NCI-H2029 (cell line): ENCODE measurements at places on chromosomes 2 and 18.

DNA sequence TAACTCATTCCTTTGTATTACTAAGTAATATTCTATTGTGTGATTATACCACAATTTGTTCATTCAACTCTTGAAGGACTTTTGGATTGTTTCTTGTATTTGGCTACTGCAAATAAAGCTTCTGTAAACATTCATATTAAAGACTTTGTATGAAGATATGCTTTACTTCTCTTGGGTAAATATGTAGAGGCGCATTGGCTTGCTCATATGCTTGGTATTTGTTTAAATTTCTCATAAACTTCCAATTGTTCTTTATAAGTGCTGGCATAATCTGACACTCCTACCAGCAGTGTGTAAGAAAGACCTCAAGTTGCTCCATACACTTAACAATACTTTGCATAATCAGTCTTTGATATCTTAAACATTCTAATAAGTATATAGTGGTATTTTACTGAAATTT is 792.8 kb upstream of the LRRTM1 start:
- DNase-seq: no peak

- DNase-seq: peak; percentile 46
Observed at GRCh38 chr2:45993476-45993991, 303.7 kb upstream of the EPAS1 start.

GRCh38 chr18:3058328-3059191 is 45.6 kb upstream of the LPIN2 start:
- DNase-seq: no peak

- DNase-seq: no peak
Observed at GRCh38 chr2:104769096-104769495, 84.8 kb upstream of the POU3F3 start.

GRCh38 chr2:172244419-172245130 is 141.9 kb upstream of the DLX2 start:
- DNase-seq: no peak

GRCh38 chr2:31258351-31258750 is 24.4 kb downstream of the EHD3 start:
- DNase-seq: no peak

DNA sequence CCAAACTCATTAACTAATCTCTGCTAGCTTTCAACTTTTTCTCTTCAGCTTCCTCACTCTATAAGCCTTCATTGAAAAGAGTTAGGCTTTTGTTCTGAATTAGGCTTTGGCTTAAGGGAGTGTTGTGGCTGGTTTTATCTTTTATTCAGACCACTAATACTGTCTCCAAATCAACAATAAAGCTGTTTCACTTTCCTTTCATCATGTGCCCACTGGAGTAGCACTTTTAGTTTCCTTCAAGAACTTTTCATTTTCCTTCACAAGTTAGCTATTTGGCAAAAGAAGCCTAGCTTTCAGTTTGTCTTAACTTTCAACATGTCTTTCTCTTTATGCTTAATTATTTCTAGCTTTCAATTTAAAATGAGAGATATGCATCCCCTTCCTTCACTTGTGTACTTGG is 271.7 kb upstream of the FSIP2 start:
- DNase-seq: no peak

DNA sequence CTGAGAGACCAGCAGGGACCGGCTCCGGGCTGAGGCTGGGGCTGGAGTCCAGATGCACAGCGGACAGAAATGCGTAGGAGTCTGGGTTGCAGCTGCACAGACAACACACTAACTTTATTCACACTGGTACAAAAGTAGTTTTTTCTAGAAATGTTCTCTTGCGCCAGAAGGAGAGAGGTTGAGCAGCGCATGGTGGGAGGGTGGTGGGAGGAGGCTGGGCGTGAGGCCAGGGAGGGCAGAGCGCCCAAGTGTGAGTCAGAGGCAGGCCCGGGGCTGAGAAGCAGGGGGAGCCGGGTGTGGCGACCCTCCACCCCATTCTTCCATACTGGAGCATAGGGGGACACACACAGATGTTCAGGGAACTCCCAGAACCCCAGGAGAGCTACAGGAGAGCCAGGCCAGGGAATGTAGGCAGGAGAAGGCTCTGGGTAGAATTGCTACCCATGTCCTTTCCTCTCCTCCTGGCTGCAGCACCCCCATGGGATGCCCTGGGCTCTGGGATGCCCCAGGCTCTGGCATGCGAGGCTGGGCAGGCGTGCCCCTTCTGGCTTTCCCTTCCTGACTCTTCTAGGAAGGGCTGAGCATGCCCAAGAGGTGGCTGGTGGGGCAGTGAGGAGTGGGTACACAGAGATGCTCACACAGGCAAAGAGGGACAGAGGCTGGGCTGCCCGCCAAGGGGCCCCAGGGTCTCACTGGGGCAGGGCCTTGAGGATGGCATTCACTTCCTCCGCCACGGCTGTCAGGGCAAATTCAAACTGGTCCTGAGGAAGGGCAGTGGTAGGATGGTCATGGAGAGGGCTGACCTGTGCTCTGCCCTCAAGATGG is 10.6 kb downstream of the DNAJB2 start:
- DNase-seq: no peak

- no peak for DNase-seq
Observed at GRCh38 chr18:73004260-73004659, 136.5 kb upstream of the NETO1 start.

DNA sequence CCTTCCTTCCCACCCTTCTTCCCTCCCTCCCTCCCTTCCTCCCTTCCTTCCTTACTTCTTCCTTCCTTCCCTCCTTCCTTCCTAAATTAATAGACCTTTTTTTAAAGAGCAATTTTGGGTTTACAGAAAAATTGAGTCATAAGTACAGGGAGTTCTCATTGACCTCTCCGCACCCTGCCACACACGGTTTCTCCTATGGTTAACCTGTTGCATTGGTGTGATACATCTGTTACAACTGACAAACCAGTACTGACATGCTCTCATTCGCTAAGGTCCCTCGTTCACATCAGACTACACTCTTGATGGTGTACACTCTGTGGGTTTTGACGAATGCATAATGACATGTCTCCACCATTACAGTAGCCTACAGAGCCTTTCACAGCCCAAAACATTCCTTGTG is 11.6 kb upstream of the SDC1 start:
- no peak for DNase-seq

DNA sequence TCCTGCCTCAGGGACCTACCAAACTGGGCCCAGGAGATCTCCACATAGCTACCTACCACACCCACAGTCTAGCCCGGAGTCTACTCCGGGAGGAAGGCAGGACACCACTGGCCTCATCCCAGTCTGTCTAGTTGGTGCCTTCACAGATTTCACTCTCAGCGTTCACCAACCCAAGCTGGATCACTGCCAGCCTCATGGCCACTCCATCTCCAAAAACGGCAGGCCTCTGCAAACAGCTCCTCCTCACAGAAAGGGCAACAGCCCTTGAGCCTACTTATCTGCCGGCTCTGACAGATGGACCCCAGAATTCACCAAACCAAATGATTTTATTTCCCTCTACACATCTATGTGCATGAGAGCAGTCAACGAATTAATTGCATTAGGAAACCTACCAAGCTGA is 61.3 kb downstream of the NCKAP5 start:
- peak; percentile 15 for DNase-seq

DNA sequence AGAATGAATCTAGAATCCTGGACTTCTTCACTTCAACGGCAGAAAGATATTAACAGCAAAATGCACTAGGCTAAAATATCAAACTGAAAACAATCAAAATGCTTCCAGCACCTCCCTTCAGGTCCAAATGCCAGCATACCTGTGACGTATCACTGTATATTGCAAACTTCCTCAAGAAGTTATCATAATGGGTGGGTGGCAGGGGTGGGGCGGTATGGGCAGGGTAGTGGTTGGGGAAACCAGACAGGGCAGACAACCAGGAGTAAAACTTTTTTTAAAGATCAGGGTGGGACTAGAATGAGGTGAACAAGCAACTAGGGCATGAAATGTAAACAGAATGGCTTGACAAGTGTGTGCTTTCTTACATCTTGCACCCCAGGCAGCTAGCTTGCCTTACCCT is 140.9 kb downstream of the SATB2 start:
- no peak for DNase-seq

- no peak for DNase-seq
Observed at GRCh38 chr18:35716169-35716831, 134.8 kb downstream of the GALNT1 start.

GRCh38 chr18:75170022-75170789 is 38.7 kb downstream of the PTGR3 start:
- DNase-seq: no peak

GRCh38 chr2:65666156-65666725 is 233.8 kb upstream of the SPRED2 start:
- no peak for DNase-seq

GRCh38 chr2:166011660-166012059 is 58.1 kb upstream of the TTC21B start:
- no peak for DNase-seq
